Cortex of kidney (tissue), 1 donor: ENCODE measurements at places on chromosomes 2 and 18.

- DNase-seq, result no peak
Measured at GRCh38 chr18:48877941-48878340, 72.8 kb downstream of the SMAD7 start.

DNA sequence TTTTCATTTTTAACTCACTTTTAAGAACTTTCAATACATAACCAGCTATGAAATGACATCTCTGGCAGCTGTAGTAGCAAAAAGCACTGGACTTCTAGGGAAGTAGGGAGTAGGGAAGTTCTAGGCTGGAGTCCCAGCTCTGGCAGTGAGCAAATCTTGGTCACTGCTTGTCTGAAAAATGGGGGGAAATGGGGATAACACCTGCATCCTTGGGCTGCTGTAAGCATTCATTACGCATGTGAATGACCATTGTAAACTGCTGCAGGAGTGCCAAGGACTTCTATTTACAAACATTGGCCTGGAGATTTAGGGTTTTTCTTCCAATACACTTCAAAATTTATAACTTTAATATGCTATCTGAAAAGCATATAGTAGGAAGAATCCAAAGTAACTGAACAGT lies 972 bp upstream of the MPP4 start:
- no peak for DNase-seq

DNA sequence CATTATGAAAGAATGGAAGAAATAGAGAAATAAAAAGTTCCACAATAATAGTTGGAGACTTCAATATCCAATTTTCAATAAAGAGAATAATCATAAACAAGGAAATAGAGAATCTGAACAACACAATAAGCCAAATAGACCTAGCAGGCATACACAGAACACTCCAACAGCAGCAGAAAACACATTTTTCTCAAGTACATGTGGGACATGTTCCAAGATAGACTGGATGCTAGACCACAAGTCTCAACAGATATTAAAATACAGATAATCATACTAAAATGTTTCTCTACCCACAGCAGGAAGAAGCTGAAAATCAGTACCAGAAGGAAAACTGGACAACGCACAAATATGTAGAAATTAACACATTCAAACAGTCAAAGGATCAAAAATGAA lies 113.9 kb downstream of the USP34 start:
- DNase-seq, result no peak

DNA sequence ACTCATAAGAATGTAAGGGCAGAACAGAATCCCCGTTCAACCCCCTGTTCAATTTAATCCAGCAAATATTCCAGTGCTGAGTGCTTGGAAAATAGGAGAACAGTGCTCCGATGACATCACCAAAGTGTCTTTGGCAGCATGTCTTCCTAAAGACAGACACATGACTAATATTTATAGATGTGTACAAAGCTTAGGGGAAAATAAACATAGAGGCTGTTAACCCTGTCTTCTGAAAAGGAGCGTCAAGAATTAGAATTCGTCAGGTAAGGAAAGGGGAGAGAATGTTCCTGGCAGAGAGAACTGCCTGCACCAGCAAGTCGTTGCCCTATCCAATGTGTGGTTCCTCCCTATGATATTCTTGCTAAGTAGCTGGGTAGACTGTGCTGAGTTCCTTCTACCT lies 72.7 kb downstream of the PLB1 start:
- DNase-seq, result no peak

- DNase-seq, result no peak
Measured at GRCh38 chr2:56008661-56009431, 85.3 kb upstream of the EFEMP1 start.

GRCh38 chr2:213959589-213959988 lies 451.3 kb upstream of the VWC2L start:
- DNase-seq, result no peak

GRCh38 chr2:38107738-38108410 lies 31.9 kb upstream of the CYP1B1 start:
- no peak for DNase-seq

GRCh38 chr2:219571311-219572236 lies at the start of gene OBSL1:
OBSL1 (minus strand) TSS chr2:219571539; CDS start chr2:219571232, 307 bp downstream.
- DNase-seq, result no peak
